ENCODE measurements at places on chromosomes 12 and 14. TPM values are rescaled to one million over a fixed set of nuclear protein-coding genes. Genes with fewer than 3 reads are reported as not detected.

The ANO2 gene
- 3.9 TPM for polyA plus RNA-seq

The KRT83 gene
- polyA plus RNA-seq = not detected

The DPY19L2 gene
- polyA plus RNA-seq = 11.2 TPM

The KLHL33 gene
- polyA plus RNA-seq = 0.97 TPM

The TSPAN19 gene
- not detected for polyA plus RNA-seq

The RND1 gene
- polyA plus RNA-seq = 0.37 TPM

The RD3L gene
- not detected for polyA plus RNA-seq

The HDAC7 gene
- polyA plus RNA-seq = 67.2 TPM

The SLIRP gene
- polyA plus RNA-seq = 63.4 TPM

The PLD4 gene
- polyA plus RNA-seq = 8.4 TPM

The ANKRD33 gene
- polyA plus RNA-seq = not detected

The GPRC5D gene
- polyA plus RNA-seq = not detected

The FGD4 gene
- 21.0 TPM for polyA plus RNA-seq

The CCDC77 gene
- 9.5 TPM for polyA plus RNA-seq

The CLEC1B gene
- not detected for polyA plus RNA-seq

The KLRB1 gene
- polyA plus RNA-seq = 0.56 TPM

The GPR162 gene
- 17.6 TPM for polyA plus RNA-seq

The DEGS2 gene
- 0.63 TPM for polyA plus RNA-seq

The SLCO1A2 gene
- polyA plus RNA-seq = not detected

The GLI1 gene
- 8.2 TPM for polyA plus RNA-seq

The CLEC2B gene
- polyA plus RNA-seq = 1.7 TPM

The GALNT8 gene
- 4.4 TPM for polyA plus RNA-seq

The TROAP gene
- 10.0 TPM for polyA plus RNA-seq

The MBIP gene
- 22.1 TPM for polyA plus RNA-seq

The RFX4 gene
- not detected for polyA plus RNA-seq

All from hindlimb muscle (tissue), 1 donor.